ENCODE measurements at places on chromosomes 11 and 22.

- DNase-seq, result peak; percentile 83
Observed at GRCh38 chr11:35139722-35140282, 831 bp downstream of the CD44 start.

DNA sequence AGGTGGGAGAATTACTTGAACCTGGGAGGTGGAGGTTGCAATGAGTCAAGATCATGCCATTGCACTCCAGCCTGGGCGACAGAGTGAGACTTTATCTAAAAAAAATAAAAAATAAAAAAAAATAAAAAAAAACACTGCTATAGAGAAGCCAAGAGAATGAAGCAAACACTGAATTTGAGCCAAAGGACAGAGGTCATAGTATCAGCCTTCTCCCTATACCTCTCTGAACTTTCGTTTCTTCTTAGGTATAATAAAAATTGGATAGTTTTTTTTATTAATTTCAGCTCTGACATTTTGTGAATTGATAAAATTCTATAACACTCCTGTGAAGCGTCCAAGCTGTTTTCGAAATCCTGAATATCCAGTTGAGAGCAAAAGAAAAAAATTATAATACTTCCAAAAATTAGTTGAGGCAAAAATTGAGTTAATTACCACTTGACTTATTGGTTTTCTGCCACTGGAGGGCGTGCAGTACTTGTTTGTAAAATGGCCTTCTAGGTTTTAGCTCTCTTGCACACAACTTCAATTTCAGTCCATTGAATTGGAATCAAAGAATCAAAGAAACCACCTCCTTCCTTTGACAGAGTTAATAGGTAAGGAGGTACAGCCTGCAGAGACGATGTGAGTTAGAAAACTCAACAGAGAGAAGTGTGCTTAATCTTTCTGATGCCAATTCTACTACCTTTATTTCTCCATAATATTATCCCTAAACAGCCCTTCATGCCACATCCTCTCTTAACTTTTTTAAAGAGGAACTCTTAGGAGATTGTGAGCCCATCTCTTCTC lies 143.2 kb downstream of the BBOX1 start:
- peak; percentile 86 for DNase-seq

- no peak for DNase-seq
Observed at GRCh38 chr11:83119216-83119615, 37.7 kb upstream of the PCF11 start.

DNA sequence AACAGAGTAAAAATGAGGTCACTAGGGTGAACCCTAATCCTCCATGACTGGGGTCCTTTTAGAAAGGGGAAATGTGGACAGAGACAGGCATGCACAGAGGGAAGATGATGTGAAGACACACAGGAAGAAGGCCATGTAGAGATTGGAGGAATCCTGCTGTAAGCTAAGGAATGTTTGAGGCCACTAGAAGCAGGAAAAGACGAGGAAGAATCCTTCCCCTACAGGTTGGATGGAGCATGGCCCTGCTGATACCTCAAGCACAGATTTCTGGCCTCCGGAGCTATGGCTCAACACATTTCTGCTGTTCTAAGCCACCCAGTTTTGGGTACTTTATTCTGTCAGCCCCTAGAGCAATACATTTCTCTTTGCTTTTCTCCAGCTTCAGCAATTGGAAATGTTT lies 486.9 kb downstream of the MIAT start:
- DNase-seq, result no peak

- DNase-seq, result no peak
Observed at GRCh38 chr11:131893103-131893890, 522.9 kb downstream of the NTM start.

DNA sequence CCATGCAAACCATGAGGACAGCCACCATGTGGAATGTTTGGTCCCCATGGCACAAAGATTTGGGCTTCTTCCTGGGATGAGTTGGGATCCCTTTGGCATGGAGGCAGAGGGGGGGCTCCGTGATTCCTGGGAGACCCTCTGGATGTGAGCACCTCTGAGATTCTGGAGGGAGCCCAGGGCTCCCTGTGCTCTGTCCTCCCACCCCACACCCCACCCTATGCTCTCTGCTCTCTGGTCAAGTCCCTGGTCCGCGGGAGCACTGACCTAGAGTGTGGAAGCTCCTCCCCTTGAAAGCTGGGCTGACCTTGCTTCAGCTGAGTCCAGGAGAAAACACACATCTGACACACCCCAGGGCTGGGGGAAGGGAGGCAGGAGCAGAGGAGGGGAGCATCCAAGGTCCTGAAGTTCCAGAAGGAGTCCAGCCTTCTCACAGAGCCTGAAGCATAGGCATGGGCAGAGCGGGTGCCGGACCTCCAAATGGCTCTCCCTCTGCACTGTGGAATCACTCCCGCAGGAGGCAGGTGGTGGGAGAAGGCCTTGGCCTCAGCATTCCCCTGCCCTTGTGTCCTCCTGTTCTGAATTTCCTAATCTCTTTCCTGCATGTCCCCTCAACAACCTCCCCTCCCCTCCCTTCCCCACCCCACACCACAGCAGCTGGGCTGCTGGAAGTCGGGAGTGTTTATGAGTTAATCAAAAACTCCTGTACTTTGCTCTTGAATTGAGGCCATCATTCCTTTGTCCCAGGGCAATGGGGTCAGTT lies 25.7 kb upstream of the OAF start:
- DNase-seq, result peak; percentile 98

DNA sequence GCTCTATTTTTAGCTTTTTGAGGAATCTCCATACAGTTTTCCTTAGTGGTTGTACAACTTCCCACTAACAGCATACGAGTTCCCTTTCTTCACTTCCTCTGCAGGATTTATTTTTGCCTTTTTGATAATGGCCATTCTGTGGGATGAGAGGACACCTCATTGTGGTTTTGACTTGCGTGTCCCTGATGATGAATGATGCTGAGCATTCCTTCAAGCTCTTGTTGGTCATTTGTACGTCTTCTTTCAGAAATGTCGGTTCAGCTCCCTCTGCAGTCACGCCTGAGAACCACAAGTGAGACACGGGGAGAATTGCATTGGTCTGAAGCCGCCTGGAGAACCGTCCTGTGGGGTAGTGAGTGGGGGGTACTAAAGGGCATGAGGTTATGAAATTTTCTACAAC lies 2.0 kb upstream of the KRTAP5-10 start:
- DNase-seq, result peak; percentile 12

DNA sequence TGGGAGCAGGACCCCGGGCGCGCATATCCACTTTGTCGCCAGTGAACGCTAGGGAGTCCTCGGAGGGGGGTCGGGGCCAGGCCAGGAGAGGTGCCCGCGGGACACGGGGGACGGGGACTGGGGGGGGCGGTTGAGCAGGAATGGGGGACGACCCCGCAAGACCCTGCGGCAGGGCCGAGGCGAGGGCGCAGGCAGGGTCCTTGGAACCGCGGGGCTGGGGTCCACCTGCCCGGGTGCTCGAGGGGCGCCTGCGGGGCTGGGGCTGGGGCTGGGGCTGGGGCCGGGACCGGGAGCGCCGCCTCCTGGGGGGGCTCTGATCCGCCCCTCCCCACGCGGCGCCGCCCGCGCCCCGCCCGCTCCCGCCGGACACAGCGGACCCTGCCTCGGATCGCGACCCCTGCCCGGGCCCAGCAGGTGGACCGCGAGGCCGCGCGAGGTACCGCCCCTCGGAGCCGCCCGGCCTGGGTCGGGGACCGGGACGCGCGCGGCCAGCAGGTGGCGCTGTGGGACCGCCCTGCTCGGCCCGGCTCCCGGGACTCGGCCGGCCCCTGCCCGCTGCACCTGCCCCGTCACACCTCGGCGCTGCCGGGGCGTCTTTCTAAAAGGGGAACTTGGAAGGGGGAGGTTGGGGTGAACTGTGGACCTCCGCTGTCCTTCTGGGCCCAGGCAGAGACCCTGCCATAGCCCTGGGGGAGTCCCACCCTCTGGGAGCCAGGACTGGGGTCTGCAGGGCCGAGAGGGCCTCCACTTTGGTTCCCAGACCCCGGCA lies 11.0 kb downstream of the CRELD2 start:
- DNase-seq, result peak; percentile 54

DNA sequence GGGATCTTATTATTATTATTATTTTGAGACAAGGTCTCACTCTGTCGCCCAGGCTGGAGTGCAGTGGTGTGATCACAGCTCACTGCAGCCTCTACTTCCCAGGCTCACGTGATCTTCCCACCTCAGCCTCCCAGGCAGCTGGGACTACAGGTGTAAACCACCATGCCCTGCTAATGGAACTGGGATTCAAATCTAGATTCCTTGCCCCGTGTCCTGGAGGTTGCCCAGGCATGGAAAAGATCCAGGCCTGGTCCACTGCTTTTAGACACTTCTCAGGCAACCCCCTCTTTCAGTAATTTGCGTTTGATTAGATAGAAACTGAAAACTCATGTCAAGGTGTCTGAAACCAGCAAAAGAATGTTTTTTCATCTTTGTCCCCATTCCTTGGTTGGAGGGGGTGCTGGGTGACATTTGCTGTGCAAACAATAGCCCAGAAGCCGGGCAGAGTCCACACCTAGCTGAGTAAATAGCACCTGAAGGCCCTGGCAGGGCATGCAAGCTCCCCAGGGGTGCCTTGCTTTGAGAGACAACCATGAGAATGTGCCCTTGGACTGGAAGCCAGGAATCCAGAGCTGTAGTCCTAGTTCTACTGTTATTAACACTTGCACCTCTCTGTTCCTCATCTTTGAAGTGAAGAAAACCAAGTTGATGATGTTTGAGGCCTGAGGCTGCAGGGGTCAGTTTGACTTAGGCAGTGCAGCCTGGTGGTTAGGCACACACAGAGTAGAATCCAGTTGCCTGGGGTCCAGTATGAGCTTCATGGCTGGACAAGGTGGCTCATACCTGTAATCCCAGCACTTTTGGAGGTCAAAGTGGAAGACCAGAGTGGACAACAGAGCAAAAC lies 19.1 kb upstream of the XBP1 start:
- no peak for DNase-seq

DNA sequence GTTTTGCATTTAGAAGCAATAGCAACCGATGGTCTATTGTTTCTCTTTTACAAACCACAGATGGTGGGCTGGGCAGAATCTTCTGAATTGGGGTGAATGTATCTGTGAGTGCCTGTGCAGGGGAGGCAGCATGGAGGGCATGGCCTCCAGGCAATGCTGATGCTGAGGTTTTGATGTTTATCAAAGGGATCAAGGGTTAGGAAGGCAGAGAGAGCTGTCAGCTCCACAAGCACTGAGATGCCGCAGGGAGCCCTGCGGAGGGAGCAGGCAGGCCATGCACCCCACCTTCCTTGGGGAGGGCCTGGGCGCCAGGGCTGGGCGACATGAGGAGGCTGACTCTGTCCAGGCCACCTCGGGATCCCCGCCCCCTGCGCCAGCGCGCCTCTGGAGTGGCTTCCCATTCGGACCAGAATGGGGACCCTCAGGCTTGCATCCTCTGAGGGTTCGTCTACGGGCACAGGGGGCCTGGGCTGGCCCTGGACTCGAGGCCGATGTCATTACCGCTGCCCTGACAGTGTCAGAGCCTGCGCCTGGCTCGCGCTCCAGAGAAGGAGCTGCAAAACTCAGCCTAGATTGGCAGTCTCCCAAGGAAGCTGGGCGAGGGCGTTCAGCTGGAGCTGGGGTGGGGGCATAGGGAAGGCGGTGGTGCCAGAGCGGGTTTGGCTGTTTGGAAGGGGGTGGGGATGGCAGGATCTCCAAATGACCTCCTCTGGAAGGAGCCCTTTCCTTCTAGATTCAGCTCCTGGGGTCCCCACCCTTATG lies 13.9 kb upstream of the TH start:
- DNase-seq, result no peak

DNA sequence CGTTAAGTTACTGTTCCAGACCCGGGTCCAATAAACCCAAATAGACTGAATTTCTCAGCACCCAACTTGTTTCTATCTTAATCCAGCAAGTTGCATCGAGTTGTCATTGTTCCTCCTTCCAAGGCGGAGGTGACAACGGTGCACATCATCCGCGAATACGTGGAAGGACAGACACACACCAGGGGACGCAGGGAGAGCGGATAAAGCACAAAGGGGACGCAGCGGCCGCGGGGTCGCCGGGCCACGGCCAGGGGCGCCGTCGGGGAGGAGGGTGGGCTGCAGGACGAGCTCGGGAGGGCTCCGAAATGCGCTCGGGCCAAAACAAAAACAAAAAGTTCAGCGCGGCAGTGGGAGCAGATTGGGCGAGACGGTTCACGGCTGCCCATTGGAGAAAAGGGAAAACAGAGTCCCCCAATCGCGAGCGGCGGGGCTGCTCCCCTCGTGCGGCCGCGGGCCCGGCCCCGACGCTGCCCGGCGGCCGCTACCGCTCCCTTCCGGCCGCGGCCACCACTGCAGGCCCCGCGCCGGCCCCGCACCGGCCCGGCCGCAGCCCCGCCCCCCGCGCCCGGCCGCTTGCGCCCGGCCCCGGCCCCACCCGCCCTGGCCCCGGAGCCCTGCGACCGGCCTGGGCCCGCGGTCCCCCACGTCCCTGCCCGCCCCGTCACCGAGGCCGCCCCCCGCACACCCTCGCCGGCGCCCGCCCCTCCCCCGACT lies 518 bp downstream of the KMT5B start:
- DNase-seq, result peak; percentile 91

GRCh38 chr22:28410050-28410816 lies 269.4 kb downstream of the TTC28 start:
- DNase-seq, result peak; percentile 85

DNA sequence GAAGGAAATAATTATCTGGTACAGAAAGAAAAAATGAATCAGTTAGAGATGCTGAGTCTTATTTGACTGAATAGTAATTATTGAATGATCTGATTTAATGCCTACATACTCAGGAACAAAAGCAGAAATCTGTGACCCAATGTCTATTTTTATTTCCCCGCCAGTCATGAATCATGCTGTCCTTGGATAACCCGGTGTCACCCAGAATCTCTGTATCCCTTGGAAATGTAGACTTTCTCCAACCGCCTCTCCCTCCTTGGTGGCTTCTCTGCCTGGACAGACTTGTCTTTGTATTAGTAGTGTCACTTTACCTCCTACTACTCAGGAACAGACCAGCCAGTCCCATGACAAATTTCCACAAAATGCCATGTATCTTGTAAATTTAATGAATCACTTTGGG lies 173.3 kb upstream of the PDGFD start:
- DNase-seq, result no peak

DNA sequence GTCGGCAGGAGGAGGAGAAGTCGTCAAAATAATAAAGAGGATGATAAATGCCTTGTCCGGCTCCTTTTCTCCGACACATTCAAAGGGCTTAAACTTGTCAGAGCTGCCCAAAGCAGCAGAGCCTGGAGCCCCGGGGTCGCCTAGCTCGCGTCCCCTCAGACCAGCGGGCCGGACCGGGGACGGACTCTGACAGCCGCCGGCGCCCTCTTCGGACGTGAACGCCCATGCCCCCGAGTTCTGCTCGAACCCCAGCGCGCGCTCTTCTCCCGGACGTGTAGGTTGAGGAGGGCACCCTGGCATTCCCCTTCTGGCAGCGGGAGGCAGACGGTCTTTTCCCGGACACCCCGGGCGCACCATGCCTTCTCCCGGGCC lies 999 bp downstream of the FGF3 start:
- no peak for DNase-seq

- DNase-seq, result no peak
Observed at GRCh38 chr22:50699756-50700386, 27.2 kb downstream of the SHANK3 start.
